ENCODE measurements at places on chromosomes 7 and 10. TPM values are rescaled to one million over a fixed set of nuclear protein-coding genes. Genes with fewer than 3 reads are reported as not detected.
A peak's percentile ranks its signal among the peaks of the same experiment; 100 is the strongest.

Gene IMPDH1
- 11.2 TPM for total RNA-seq

Gene HPS1
- 109 TPM for total RNA-seq

Gene MRLN
- total RNA-seq: not detected

Gene TRPV5
- total RNA-seq: not detected

DNA sequence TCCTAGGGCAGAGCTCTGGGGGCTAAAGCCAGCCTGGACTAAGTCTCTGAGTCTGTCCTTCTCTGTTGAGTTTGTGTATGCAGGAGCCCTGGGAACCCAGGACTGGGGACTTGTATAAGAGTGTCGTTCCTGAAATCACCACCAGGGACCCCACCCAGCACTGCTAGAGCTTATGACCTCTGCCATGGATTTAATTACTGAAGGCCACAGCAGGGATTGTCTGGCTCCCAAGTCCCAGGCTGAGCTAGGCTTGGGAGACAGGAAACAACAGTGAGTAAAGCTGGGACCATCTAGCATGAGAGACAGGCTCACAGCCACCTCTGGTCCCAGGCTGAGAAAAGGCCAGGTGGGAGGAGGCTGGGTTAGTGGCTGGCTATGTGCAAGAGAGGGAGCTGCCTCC lies 1.4 kb upstream of the TSPAN15 start:
- H3K36me3 ChIP-seq: no peaks in the 10 kb centered on the region
- H3K27me3 ChIP-seq: no peaks in the 10 kb centered on the region
- DNase-seq: no peak
- H3K27ac ChIP-seq: peak overlapping the region; percentile 80

- H3K4me1 ChIP-seq: no peaks in the 10 kb centered on the region
- no peaks in the 10 kb centered on the region for H3K36me3 ChIP-seq
- H3K27me3 ChIP-seq: no peaks in the 10 kb centered on the region
- no peak for DNase-seq
- no peak overlapping the region for H3K27ac ChIP-seq
These were observed 322.6 kb upstream of the KIAA1217 start for GRCh38 chr10:23886355-23886754.

DNA sequence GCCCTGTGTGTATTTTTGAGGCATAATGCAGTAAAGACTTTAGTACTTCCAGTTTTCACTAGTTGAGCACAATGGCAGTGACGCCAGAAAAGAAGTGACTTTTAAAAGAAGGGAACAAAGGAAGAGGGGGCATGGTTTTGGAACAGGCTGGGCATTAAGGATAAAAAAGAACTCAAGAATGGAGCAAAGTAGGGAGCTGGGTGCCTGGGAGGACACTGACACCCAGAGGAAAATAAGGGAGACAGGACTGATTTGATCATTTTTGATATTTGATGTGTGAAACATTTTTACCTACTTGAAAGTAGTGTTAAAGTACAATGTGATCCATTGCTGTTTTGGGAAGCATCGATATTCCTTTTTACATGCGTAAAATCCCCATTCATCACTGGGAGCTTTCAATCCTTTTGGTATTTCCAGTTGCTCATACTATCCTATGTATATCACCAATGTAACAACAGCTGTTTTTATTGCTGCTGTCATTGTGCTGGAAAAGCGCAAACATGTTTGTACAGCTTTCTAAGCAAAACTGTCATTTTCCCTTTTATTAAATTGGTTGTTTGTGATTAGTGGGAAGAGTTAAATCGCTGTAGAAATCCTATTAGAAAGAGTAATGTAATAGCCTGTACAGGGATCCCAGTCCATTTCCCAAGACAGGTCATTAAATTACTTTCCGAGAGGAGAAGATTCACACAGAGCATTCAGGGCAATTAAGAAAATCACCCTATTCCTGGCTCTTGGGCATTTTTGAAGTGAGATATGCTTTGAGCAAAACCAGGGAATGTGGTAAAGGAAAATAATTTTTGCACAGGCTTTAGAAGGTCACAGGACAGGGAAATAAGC lies 85.2 kb downstream of the ADAM12 start:
- no peaks in the 10 kb centered on the region for H3K27me3 ChIP-seq
- DNase-seq: no peak
- H3K36me3 ChIP-seq: no peaks in the 10 kb centered on the region
- no peak overlapping the region for H3K27ac ChIP-seq

DNA sequence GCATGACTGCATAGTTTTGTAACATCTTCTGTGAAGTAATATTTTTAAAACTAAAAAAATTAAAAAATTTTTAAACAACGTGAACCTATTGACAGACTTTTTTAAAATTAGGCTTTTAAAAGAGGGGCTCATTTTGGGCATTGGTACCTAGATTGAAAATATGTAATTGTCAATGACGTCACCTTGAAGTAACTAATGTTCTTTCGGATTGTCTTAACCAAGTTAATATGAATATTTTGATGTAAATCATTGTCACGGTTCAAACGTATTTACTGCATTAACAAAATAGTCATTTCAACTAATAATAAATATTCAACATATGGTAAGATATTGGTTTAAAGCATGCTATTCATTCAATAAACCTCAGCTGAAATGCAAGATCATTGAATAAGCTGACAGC lies 719.8 kb downstream of the ANKRD7 start:
- no peaks in the 10 kb centered on the region for H3K27me3 ChIP-seq
- H3K27ac ChIP-seq: no peak overlapping the region
- no peaks in the 10 kb centered on the region for H3K36me3 ChIP-seq
- no peak overlapping the region for H3K4me3 ChIP-seq

GRCh38 chr10:35386594-35387174 lies 50.4 kb downstream of the CCNY start:
- no peaks in the 10 kb centered on the region for H3K27me3 ChIP-seq
- DNase-seq: no peak
- H3K4me1 ChIP-seq: no peaks in the 10 kb centered on the region
- H3K4me3 ChIP-seq: no peak overlapping the region
- H3K27ac ChIP-seq: no peak overlapping the region

- peak within 1 kb of the TSS; percentile 39 for H3K4me3 ChIP-seq
- no peaks in the 10 kb centered on the region for H3K36me3 ChIP-seq
- H3K27ac ChIP-seq: peak within 1 kb of the TSS; percentile 77
- DNase-seq: peak; percentile 53
- no peaks in the 10 kb centered on the region for H3K27me3 ChIP-seq
These were observed at the start of gene CHST3 for GRCh38 chr10:71964098-71964742. TSS of gene CHST3 (plus strand) at chr10:71964395. CDS start at chr10:72005843, 41,448 bp downstream.

DNA sequence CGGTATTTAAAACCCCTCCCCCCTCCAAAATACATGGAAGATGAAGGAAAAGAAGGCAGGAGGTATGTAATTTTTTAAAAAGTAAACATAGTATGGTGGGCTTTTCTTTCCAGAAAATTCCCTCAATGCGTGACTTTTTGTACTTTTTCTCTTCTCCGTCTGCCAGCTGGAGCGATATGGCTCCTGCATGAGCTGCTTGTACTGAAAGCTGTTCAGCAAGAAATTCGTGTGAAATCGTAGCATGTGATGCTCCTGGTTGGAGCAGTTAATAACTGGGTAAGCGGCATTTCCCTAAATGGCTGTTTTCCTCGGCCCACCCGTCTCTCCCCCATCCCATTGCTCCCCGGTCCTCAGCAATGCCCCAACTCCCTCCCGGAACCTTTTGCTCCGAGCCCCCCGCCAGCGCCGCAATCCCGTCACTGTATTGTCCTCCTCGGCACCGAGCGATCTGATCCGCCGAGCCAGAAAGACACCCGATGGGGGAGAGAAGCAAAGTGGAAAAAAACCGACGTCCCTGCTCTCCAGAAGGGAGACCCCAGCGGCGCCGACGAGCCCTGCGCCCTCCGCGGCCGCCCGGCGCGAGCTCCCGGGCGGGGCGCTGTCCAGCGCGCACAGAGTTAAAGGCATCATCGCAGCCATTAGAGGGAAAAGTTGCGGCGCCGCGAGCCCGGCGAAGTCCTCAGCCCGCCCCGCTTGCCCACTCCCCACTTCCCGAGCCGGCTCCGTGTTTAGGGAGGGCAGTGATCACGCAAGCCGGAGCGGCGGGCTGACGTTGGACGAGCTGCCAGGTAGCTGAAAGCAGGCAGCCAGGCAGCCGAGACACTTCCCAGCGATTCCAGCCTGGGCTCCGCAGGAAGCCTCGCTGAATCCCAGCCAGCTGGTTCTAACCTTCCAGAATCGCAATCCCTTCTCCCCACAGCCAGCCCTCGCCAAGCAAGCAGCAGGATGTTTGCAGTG lies at the start of gene VSTM2A:
TSS of gene VSTM2A (plus strand) at position 707 of the 957 bp plus-strand sequence. CDS start 356 bp downstream, outside the sequence.
- DNase-seq: no peak
- no peaks in the 10 kb centered on the region for H3K27me3 ChIP-seq
- no peaks in the 10 kb centered on the region for H3K36me3 ChIP-seq
- no peaks in the 10 kb centered on the region for H3K4me1 ChIP-seq
- no peak within 1 kb of the TSS for H3K27ac ChIP-seq

Data from Peyer's patch (tissue), 4 donors.